T-cell (primary cell): ENCODE measurements at places on chromosomes 7 and 10.

GRCh38 chr7:34675749-34676374 lies 17.8 kb downstream of the NPSR1 start:
- DNase-seq = no peak

DNA sequence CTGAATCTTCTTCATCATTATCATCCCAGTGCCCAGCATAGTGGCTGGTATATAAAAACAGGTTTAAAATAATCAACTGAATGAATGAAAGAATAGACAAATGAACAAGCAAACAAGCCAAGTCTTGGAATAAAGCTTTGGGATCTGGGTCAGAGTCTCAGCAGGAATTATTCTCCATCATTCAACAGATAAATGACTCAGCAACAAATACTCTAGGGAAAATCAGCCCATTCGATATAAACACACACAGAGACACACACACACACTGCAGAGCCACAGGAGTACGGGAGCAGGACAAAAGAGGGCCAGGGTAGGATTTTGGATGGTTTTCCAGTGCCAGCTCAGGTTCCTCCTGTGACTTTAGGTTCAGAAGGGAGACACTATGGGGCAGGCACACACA lies 29.2 kb upstream of the DLX6 start:
- no peak for DNase-seq

GRCh38 chr7:102119925-102120324 lies 166.7 kb upstream of the SH2B2 start:
- DNase-seq = no peak

- no peak for DNase-seq
Measured at GRCh38 chr7:69661342-69661741, 63.1 kb downstream of the AUTS2 start.

DNA sequence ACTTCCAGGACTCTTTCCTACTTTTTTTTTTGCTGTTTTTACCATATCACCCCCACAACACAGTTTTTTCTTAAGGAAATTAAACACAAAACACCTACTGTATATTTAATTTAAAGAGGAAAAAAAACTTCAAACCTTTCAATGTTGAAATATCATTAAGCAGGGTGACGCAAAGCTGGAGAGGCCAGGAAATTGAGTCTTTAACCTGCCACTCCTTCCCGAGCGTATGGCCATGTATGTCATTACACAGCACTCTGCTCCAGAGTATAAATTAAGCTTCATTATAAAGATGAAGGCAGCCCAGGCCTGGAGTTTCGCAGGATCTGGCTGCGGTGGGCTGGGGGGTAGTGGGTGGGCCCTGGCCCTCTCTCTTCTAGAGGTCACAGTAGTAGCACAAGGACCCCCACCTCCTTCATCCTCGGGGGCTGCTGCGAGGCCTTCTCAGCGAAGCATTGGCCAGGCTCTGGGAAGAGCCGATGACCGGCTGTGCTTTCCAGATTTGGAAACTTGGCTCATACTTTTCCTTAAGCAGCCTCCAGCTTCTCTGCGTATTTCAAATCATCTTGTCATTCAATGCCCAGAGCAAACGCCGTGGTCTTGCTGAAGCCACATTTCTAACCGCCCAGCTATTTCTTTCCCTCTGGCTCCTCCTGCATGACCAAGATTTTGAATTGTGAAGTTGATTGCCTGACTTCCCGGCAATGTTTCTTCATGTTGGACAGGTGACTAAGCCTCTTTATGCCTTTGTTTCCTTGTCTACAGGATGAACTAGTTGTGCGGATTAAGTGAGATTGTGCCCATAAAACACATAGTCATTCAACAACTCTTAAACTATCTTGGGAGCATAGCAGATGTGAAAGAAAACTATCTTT lies 765.1 kb downstream of the SUGCT start:
- DNase-seq = no peak

DNA sequence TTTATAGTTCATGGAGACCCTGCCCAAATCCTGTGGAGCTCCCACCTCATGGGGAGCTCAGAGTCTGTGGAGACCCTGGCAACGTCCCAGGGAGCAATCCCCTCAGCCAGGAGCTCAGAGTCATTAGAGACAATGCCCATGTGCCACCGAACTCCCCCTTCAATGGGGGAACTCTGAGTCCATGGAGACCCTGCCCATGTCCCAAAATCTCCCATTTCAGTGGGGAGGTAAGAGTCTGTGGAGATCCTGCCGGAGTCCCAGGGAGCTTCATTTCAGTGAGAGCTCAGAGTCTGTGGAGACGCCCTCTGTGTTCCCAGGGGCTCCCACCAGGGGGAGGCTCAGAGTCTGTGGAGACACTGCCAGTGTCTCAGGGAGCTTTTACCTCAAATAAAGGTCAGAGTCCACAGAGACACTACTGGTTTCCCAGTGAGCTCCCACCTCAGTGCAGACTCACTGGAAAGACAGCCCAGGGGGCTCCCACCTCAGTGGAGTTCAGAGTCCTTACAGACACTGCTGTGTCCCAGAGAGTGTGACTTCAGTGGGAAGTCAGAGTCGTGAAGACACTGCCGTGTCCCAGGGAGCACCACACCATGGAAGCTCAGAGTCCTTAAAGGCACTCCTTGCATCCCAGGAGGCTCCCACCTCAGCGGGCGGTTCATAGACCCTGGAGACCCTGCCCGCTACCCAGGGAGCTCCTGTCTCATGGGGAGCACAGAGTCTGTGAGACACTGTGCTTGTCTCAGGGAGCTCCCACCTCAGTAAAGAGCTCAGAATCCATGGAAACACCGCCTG lies 5.0 kb downstream of the MYO1G start:
- DNase-seq = peak; percentile 72

DNA sequence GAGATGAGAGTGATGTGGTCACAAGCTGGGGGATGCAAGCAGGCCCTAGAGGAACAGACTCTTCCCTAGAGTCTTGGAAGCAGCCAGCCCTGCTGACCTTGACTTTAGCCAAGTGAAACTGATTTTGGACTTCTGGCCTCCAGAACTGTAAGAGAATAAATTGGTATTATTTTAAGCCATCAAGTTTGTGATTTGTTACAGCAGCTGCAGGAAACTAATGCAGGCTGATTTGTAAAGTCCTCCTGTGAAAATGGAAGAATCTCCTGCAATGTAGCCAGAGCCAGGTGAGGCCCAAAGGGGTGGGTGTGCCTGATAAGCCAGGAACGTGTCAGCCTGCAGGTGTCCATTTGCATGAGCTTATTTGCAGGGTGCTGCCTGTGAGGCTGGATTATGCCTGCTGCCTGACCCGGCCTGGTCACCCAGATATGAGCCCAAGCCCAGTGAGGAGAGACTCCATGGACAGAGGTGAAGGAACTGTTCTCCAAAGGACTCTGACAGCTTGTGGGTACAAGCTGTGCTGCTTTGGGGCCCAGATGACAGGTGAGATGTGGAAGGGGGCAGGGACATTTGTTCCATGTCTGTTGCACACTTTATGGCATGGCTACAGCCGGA lies 24.6 kb upstream of the PLEKHA1 start:
- no peak for DNase-seq

- DNase-seq = peak; percentile 17
Measured at GRCh38 chr7:131546583-131547141, 9.8 kb downstream of the PODXL start.

DNA sequence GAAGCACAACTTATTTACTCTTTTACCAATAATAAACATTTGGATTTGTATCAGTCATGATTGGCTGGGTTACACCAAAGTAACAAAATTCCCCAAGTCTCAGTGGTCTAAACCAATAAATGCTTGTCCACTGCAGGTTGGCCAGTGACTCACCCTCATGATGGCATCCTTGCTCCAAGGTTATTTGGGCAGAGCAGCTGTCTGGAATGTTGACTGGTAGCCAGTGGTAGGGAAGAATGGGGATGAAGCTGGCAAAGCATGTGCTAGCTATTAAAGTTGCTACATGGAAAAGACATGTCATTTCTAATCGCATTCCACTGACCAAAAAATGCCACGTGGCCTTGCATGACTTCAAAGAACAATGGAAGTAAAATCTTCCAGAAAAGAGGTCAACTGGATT lies 1168.7 kb upstream of the CELF2 start:
- DNase-seq = no peak

- no peak for DNase-seq
Measured at GRCh38 chr10:18960466-18961079, 88.0 kb upstream of the MALRD1 start.

DNA sequence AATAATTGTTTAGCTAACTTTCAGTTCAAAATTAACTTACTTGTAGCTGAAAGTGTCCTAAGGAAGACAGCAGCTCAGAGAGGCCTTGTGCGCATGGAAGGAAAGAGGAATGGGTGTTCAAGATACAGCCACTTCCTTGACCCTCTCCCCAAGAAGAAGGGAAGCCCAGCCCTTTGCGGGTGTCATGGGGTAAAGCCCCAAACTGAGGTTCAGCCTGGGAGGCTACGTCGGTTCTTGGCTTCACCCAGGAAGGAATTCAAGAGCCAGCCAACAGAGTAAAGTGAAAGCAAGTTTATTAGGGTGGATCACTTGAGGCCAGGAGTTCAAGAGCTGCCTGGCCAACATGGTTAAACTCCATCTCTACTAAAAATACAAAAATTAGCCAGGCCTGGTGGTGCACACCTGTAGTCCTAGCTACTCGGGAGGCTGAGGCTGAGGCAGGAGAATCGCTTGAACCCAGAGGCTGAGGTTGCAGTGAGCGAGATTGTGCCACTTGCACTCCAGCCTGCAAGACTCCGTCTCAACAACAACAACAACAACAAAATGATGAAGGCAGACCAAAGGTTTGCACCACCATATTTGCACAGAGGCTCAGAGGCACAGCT lies 15.9 kb downstream of the GPRIN2 start:
- no peak for DNase-seq

- no peak for DNase-seq
Measured at GRCh38 chr10:32068569-32068968, 12.3 kb upstream of the KIF5B start.

- DNase-seq = no peak
Measured at GRCh38 chr7:35839860-35840854, 39.3 kb downstream of the SEPTIN7 start.

DNA sequence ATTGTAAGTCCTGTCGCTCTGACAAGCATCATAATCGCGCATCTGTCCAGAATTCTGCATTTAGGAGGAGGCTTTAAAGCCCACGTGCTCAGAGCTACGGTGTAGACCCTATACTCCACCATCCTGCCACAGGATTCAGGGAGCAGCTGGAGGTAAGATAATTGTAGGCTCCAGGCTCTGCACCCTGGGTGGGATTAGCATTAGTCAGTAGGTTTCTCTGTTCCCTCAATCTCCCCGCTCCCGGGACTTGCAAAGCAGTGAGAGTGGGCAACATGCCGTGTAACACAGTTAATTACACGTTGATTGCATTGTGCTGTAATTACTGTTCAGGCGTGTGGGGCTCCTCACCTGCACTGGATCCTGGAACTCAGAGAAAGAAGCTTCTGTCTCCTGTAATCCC lies 89.3 kb upstream of the CUX1 start:
- DNase-seq = no peak

DNA sequence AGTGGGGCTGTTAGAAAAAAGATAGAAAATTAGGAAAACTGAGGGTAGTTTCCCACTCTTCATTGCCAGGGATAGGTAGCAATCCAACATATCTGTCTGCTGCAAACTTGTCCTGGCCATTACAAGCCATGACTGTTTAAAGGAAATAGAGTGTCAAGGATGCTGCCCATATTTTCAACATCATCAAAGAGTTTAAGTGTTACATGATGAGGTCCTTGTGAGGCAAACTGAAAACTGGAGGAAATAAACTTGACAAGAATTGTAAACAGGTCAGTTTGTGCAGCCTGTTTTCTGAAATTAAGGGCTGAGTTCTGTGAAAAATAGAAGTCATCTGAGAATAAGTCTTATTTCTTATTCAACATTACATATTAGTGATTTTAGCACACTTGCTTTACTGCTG lies 78.0 kb downstream of the VWDE start:
- no peak for DNase-seq

DNA sequence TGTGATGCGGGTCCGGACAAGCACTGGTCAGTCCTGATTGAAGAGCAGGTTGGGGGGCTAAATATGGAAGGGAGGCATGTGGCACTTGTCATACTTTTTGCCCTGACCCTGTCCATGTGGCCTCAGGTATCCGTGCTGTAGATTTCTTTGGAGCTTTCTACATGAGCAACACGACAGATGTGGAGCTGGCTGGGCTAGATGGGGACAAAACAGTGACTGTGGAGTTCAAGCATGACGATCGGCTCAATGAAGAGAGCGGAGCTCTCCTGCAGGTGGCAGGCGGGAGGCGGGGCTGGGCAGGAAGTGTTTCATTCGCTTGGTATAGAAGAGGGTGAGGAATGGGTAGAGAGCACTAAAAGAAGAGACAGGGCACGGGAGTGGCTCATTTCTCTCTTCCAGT lies 13.0 kb upstream of the CHCHD1 start:
- peak; percentile 54 for DNase-seq

DNA sequence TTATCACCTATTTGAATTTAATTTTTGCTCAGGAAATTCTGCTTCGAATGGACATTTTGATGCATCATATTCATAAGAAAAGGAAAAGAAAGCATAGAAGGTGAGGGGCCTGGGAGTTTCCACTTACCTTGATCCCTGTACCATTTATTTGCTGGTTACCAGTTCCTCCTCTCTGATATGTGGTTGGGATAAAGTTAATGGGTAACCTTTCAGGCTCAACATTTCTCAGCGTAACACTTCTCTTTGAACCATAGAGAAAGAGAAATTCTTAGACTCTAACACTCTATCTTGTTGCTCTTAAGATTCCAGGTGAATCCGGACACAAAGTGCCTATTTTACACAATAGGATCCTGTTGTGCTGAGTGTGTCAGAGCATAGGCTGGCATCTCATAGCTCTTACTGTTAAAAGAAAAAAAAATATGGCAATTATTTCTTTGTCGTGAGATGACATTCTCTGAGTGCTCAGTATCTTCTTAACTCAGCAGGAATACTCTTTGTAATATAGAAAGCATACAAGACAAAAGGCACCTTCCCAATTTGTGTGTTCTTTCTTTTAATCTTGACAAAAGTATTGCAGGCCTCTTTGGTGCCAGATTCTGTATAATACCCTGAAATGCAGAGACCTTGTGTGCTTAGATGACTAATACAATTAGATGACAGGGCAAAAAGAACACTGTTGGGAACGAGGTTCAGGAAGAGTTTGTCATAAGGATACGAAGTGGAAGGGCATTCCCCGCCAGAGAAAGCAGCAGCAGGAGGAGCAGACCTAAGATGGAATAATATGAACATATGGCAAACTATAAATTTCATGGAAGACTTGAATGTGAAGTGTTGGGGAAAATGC lies 689.6 kb downstream of the NRG3 start:
- no peak for DNase-seq

DNA sequence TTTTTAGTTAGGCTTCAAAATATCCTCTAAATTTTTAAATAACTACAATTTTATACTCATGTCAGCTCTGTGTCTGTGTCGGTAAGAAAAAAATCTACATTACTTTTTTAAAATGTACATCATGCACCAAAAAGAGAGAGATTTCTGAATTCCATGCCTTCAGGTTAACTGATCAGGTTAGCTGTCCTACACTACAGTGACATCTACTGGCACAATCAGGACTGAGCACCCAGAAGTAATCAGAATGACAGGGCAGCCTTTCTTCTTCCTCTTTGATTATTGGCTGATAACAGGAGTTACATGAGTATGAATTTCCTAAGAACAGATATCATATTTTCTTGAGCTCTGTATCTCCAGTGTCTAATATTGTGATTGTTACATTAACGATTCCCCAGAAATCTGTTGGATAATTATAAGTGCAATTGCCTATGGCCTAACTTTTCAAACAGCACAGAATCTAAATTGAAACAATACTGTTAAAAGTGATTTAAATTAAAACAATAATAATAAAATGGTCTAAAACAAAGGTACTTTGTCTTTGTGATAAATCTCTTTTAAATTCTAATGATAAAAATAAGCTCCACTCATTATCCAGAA lies 41.8 kb upstream of the HYCC1 start:
- DNase-seq = peak; percentile 32

GRCh38 chr10:94103801-94104221 lies 110.1 kb downstream of the PLCE1 start:
- DNase-seq = no peak

GRCh38 chr10:123284022-123284421 lies 129.8 kb downstream of the BUB3 start:
- DNase-seq = no peak
